Endothelial cell (in vitro differentiated cells): ENCODE measurements at places on chromosomes 4 and X.

DNA sequence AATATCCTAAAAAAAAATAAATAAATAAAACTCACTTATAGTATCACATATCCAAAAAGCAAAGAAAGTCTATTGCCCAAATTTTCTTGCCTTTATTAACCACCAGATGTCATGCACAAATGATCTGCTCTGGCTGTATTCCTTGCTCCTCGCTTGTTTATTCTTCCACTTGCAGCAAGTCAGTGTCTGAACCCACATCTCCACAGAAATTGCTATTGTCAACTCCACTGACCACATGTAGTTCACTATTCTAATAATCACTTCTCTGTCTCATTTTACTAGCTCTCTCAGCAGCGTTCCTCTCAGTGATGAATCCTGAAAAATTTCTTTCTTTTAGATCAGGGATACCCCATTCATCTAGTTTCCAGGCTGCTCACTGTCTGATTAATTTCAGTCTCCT is 29.3 kb upstream of the CXXC4 start:
- DNase-seq, result no peak

GRCh38 chr4:1248245-1249147 is at the start of gene CTBP1:
TSS of gene CTBP1 (minus strand) at chr4:1249130. CDS start at chr4:1241331, 7,799 bp downstream.
- peak; percentile 87 for DNase-seq

DNA sequence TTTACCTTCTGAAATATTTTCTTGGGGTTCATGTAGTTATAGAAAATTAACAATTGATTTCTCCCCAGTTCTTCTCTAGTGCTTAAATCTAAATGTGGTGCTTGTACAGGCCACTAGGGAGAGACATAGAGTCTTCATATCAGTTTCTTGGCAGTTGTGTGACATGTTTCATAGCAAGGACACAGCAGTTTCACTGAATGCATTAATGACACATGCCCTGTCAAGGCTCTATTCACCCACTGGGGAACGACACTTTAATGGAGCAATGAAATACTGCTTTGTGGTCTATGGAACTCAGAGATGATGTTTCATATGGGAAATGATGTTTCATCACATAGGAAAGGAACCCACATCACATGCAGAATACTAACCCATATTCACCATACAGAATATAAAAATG is 2.8 kb downstream of the VEGFC start:
- DNase-seq, result peak; percentile 6

- no peak for DNase-seq
Measured at GRCh38 chrX:115535421-115535820, 25.6 kb upstream of the PLS3 start.

GRCh38 chrX:19086102-19086772 is 36.0 kb downstream of the ADGRG2 start:
- DNase-seq, result no peak

- no peak for DNase-seq
Measured at GRCh38 chrX:1535241-1536041, 1.5 kb downstream of the P2RY8 start.

GRCh38 chr4:98976716-98977115 is 18.8 kb upstream of the METAP1 start:
- no peak for DNase-seq

DNA sequence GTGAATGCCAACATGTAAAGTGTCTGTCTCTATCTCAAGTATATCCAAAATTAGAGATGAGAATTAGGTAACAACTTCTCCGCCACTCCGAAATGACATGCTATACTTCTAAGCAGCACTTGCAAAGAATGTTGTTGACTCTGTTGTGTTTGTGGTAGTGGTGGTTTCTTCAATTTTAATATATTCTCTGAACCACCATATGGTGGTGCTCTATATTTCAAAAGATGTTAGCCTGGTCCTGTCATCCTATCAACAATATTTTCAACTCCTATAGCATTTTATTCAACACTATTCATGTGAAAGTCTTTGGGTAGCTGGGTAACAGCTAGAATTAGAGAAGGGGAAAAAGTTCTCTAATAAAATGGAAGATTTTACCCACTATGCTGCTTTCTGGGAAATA is 1622.8 kb upstream of the IGFBP7 start:
- DNase-seq, result no peak

- no peak for DNase-seq
Measured at GRCh38 chr4:70895811-70896491, 6.2 kb upstream of the MOB1B start.

GRCh38 chr4:2300431-2301224 is 38.7 kb upstream of the MXD4 start:
- DNase-seq, result no peak

DNA sequence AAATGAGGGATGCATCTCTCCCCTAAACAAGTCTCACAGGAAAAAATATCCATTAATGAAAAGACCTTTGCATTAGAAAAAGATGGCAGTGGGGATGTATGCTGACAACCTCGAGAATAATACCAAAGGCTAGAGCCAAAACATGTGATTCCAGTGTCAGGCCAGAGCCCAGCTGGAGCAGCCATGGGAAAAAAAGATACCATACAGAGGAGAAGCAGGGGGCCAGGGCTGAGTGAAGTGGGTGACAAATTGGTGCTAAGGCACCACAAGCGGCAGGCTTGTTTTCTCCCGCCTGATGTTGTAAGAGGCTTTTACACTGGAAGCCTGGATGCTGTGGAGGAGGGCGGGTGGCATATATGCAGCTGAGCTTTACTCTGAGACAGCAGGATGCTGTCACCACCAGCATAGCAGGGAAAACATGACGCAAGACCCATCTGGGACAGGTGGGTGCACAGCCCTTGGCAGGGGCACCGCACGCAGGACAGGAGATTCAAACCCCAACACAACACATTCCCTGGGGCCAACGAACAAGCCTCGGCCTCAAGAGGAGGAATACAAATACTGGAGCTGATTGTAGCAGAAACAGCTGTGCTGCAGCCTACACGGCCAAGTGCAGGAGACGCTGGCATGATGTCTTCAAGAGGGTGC is 91.9 kb downstream of the TSPAN5 start:
- no peak for DNase-seq

DNA sequence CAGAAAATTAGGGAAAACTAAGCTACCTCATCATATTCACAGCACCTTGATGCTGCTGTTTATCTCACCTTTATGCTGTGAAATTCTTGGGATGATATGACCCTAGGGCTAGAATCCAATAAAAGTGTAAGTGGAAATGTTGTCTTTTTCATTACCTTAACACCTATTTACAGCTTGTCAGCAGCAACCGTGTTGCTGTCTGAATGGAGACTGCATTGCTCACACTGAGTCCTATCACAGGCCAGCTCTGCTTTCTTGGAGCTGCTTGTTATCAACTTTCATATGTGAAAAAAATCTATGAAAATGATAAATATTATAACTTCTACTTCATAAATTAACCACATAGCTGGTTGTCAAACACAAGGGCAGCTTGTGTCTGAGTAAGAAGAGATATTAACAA is 789.5 kb downstream of the TECRL start:
- no peak for DNase-seq

DNA sequence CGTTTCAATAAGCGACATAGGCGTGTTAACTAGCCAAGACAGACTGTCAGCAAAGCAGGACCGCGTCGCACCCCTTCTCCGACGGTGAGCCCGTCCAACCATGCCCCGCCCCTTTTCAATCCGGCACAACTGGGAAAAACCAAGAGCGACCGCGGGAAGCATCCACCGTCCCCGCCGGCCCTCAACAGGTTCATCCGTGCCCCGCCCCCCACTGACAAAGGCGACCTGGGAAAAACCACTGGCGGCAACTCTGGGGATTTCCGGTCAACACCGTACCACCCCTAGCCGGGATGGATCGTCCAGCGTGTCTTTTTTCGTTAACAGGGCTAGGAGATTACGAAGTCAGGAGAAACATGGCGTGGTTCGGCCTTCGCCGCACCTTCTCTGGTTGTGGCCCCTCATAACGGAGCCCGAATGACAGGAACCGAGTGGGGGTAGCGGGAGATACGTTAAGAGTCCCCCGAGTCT is 377 bp downstream of the TIMM17B start:
- peak; percentile 70 for DNase-seq

DNA sequence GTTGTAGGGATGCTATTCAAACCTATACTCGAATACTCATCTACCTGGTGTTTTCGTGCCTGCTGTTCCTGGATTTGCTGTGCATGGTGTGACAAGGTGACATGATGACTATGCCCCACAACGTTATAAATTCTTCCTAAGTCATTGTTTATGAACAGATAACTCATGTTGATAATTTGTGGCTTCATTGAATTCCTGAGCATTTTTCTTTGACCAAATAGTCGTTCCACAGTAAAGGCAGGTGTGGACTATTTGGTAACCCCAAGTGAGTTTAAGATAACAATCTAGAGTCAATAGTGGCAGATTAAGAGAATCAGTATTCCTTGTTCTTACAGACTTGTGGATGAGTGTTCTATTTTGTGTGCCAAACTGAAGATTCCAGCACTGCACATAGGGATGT is 59.9 kb downstream of the SNX25 start:
- DNase-seq, result no peak

- DNase-seq, result no peak
Measured at GRCh38 chrX:69324851-69325250, 159.6 kb upstream of the PJA1 start.

DNA sequence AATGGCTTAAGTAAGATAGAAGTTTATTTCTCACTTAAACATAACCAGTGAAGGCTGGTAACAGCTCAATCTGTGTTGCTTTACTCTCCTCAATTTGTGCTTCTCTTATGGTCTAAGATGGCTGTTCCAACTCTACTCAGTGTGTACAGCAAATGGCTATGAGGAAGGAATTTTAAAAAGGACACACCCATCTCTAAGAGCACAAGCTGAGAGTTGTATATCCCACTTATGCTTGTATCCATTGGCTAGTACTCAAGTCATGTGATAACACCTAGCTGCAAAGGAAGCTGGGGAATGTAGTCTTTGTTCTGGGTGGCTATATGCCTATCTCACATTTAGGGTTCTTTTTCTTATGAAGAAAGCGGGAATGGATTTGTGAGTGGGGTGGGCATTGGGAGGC is 63.3 kb downstream of the GPAT3 start:
- no peak for DNase-seq

DNA sequence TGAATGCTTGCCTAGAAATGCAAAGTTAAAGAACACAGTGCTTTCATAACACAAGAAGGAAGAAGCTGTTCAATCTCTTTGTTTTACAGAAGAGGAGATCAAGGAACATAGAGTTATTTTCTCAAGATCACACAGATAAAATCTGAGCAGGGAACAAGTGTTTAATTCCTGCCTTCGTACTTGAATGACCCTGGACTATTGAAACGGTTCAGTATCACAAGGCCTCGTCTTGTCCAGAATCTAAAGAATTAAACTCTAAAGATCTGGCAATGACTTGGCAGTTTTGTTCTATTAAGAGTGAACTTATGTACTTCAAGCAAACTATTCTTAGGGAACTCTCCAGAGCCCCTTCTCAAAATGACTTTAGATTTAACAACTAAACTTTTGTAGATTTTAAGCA is 97.7 kb downstream of the ANXA5 start:
- no peak for DNase-seq

GRCh38 chr4:118360106-118360505 is 7.3 kb upstream of the PRSS12 start:
- DNase-seq, result no peak

DNA sequence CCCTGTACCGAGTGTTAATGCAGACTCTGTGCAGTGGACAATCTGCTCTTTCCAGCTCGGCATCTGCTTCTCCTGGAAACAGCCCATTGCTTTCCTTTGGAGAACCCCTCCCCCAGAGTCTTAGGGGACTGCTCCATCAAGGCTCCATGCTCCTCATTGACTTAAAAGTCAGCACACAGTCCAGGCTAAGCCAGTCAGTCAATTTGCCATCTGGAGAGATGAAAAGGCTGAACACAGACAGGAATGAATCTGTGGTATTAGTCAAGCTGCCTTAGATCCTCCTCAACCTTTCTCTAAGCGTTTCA is 20.3 kb downstream of the ATP8A1 start:
- DNase-seq, result no peak

- DNase-seq, result no peak
Measured at GRCh38 chr4:175996206-175996605, 69.4 kb upstream of the WDR17 start.

DNA sequence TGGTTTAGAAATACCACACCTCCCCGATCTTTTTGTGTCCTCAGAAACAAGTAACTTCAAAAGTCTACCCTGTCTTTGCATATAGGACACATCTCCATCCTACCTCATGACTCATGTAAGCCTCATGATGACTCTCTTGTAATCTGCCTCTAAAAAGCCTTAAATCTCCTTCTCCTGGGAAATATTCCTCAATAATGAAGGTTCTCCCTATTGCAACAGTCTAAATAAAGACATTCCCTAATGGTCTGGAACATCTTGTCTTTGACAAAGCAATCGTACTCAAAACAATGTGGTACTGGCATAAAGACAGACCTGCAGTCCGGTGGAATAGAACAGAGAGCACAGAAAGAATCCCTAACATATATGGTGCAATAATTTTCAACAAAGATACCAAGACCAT is 257.7 kb downstream of the OPHN1 start:
- DNase-seq, result no peak

DNA sequence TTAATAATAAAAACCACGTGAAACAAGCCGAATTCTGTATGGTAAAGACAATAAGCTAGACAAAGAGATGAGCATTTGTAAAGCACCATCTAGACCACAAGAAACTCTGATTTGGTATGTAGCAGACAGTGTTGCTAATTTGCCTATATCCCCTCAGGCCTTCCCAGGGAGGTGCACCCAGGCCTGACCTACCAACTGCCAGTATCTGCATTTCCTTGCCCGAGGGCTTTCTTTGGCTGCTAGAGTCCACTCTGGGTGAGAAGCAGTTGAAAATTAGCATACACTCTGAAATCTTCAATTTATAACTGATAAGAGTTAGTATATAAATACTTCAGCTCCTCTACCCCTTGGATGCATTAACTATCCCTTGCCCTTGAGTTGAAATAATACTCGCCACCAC is 37.4 kb upstream of the IL1RAPL1 start:
- no peak for DNase-seq

DNA sequence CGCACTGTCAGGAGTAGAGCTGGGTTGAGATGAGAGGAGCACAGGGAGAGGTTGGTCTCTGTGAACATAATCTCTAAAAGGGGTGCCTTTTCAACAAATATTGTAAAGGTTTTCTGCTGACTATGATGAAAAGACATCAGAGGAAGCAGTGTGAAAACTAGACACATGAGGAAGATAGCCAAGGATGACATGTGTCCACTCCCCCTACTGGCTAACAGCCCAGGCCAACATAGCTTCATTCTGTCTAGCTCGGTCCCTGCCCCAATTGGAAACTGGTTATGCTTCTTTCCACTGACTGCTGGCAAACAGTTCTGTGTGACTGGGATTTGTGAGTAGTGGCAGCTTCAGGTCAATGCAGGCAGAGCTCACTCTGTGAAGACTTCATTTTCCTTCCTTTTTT is 115.4 kb upstream of the ESX1 start:
- DNase-seq, result peak; percentile 3

DNA sequence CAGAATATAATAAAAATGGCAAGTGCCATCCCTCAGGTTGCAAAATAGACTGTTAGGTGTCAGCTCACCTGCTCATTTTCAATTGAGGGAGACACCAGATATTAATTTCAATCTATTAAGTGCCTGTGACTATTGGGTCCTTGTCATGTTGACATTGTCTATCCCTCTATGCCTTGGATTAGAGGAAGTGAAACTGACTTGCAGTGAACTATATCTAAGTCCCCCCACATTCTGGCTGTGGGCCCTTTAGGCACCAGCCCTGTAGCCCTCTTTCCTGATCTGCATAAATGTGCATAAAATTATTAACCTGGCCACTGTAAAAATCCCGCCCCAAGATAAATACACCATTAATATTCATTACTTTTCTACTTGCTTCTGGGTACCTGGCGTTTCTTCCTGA is 293.0 kb upstream of the CLNK start:
- DNase-seq, result no peak
